WTC11 (cell line): ENCODE measurements at places on chromosomes 11 and 22. TPM values are rescaled to one million over a fixed set of nuclear protein-coding genes. Genes with fewer than 3 reads are reported as not detected.

The C11orf97 gene
- total RNA-seq, result not detected in 3 replicates

The MPEG1 gene
- total RNA-seq, result 0.05 to 0.09 TPM in 2 of 3 replicates, not detected in the other

The CDKN1C gene
- 25.0 to 35.0 TPM (median 32.4 TPM) in 3 replicates for total RNA-seq

The PARVA gene
- total RNA-seq, result 8.4 to 10.4 TPM (median 9.0 TPM) in 3 replicates

The C11orf91 gene
- total RNA-seq, result 0.22 TPM in 1 of 3 replicates, not detected in the others

The OR5P2 gene
- not detected in 3 replicates for total RNA-seq

The ANKRD49 gene
- 9.5 to 9.9 TPM (median 9.6 TPM) in 3 replicates for total RNA-seq
